ENCODE measurements at places on chromosomes 2 and 18.

DNA sequence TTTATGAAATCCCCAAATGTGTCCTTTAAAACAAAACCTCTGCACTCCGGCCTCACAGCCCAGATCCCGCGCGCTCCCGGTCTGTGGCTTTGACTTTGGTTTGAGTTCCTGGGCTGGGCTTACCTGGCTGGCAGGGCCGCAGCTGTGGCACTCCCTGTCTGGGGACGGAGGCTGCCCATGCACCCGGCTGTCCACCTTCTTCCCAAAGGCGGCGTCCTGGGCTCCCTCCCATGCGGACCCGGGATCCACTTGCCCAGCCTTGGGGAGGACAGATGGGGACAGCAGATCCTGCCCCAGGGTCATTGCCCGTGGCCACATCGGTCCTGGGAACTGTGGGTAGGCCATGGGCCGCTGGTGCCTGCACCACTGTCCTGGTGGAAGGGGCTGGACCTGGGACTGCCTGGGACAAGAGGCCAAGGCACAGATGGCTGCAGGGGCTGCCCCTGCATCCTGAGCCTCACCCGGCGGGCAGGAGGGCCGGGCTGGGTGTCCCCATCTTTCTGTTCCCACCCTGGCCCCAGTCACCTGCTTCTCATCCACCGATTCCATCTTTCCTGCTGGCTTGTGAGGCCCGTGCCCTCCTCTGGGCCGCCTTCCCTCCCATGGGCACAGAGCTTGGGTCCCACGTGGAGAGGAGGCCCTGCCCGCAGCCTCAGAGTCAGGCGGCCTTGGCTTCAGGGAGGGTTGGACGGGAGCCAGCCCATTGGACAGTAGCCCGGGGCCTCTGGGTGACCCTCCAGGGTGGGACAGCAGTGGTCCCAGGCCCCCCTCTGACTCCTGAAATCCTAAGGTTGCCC, 27.7 kb downstream of the NFATC1 start:
- DNase-seq: no peak

DNA sequence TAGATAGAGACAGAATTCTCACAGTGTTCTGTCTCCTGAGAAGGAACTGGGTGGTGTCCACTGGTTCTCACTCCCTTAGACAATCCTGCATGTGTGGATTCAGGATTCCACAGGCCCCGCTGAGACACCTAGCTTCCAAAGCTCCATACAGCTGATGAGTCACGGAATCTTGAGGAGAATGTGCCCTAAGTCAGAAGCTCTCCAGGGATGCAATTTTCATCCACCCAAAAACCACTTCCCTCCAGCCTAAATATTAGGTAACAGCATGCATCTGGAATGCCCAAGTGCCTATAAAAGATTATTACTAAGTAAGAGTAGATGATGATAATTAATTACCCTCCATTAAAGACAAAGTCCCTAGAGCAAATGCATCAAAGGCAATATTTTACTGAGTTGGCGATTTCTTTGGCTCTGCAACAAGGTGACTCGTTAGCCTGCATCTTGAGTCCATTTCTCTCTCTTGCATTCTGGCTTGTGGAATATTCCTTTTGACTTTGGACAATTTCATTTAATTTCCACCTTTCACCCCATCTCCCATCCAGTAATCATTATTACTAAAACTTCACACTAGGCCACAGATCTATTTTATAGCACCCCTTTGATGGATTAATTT, 475.1 kb downstream of the TNS1 start:
- no peak for DNase-seq

GRCh38 chr2:123502931-123503330, 522.2 kb upstream of the CNTNAP5 start:
- DNase-seq: no peak

DNA sequence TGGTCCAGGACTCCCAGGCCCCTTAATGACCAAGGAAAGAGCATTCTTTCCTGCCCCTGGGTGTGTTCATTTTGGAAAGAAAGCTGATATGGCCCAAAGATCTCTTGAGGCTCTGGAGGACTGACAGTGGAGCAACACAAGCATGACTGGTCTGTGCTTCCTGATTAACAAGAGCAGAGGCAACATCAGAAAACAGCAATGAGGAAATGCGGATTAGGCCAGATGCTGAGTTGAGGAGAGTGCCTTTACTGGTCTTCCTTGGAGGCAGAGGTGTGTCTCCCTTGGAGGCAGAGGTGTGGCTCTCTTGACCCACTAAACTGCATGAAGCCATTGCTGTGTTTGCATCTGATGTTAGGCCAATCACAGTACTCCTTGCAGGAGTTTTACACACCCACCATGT, 19.9 kb downstream of the IL36B start:
- DNase-seq: no peak

DNA sequence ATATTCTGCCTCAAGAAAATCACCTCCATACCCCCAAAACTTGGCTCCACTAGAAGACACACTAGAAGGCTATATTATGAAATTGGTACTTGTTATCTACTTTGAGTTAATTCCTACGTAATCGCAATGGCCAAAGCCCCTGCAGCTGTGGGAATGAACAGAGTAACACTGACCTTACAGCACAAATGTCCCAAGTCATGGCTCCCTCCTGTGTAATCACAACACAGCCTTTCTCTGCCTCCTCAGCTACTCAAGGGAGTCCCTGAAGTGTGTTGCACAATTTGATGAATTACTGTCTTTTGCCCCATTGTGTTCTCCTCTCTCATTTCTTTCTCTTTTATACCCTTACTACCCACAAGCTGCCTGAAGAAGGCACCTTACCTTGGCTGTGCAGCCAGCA, 375.2 kb downstream of the ARHGAP15 start:
- DNase-seq: no peak

DNA sequence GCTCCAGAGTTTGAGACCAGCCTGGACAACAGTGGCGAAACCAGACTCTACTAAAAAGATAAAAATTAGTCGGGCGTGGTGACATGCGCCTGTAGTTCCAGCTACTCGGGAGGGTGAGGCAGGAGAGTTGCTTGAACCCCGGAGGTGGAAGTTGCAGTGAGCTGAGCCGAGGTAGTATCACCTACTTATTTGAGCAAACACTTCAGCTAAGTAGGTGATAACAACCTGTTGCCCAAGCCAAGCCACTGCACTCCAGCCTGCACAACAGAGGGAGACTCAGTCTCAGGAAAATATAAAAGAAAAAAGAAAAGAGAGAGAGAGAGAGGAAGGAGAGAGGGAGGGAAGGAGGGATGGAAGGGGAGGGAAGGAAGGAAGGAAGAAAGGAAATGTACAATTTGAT, 21.3 kb downstream of the FER1L5 start:
- no peak for DNase-seq

GRCh38 chr2:16652296-16653082, 13.1 kb downstream of the CYRIA start:
- DNase-seq: no peak

GRCh38 chr18:3998698-3999333, 456.3 kb downstream of the DLGAP1 start:
- no peak for DNase-seq

DNA sequence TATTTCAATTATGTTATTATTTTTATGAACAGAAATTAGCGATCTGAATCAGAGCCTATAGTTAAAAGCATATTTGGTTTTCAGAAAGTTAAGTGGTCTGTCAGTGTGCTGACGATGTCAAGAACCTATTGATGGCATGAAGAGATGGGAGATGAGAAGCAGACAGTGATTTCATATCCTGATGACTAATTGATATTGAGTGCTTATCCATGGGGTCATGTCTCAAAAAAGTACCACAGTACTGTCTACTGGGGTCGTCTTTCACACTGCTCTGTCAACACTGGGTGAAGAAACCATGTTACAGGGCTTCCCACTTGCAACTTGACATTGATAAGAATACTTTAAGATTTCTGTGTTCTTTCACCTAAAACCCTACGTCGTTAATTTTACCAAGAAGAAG, 297.1 kb downstream of the AFF3 start:
- DNase-seq: no peak

DNA sequence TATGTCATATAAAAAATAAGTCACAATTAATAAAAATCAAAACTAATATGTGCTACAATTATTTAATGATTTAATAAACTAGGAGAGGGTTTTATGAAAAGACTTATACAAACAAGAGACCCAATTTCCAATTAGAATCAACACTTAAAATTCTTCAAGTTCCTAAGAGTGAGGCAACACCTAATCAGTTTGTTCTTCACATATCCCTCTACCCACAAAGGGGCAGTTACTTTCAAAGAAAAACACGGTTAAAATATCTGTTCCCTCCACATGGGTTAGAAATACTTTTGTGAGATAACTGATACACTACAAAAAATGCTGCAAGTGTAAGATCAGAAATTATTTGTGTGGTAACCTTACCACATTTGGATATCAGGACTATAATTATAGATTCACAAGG, 357.0 kb downstream of the ERBB4 start:
- no peak for DNase-seq

- DNase-seq: no peak
Observed at GRCh38 chr2:222433332-222434173, 9.2 kb downstream of the SGPP2 start.

DNA sequence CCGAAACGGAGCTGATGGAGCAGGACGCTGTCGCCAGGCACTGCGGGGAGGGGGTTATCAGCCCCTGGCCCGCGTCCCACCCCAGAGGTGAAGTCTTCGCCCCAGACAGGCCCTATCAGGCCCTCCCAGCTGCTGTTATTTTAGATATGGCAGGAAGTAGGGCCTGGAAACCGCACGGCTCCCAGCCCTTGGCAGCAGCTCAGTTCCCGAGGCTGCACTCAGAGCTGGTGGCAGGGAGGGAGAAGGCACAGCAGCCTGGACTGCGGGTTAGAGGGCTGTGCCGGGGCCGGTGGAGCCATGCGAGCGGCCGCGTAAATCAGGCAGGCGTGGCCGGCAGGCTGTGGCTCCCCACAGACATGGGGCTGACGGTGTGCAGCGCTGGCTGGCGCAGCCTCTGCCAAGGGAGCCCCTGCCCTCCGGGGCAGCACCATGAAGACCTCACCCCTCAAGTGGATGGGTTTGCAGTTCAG, 111.4 kb downstream of the NFATC1 start:
- no peak for DNase-seq

DNA sequence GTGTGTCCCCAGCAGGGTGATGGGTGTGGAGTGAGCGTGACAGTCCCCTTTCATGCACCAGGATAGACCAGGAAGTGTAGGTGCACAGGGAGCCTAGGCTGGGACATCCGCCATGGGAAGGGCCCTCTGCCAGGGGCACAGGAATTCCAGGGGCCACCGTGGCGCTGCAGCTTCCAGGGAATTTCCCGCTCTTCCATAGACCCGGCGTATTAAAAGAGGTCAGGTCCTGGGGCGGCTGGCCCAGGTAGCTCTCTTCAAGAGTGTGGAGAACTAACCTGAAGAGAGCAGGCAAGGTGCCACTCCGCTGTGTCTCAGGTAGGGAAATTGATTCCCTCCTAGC, 42.0 kb downstream of the ATP6V1C2 start:
- no peak for DNase-seq

DNA sequence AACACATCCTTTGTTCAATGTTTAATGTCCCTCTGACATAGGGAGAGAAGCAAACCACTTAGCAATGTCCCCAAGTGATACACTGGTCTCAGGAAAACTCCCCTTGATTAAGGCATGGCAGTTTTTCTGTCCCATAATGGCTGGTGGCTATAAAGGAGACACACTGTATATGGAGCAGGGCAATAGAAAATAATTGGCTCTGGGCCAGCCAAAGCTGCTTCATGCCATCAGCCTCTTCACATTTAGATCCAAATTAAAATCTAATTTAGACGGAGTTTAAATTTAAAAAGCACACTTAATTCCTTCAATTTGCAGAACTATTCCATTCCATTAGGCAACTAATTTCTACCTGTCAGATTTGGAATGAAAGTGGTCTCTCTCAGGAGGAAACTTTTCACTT, 638.1 kb downstream of the DSC3 start:
- DNase-seq: no peak

DNA sequence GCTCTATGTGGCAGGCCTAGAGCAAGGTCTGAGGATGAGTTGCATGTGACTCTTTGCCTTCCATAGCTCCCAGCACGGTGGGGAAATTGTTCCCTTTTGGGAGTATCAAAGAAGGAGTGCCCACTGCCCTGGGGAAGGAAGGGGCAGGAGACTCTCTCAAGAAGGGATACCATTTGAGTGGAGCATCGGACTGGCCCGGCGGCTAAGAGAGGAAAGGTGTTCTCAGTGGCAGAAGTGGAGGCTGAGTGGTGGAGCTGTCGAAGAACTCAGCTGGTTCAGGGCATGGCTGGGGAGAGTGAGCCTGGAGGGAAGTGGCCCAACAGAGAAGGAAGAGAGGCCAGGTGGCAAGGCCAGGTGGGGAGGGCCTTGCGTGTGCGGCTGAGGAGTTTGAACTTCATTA, 235.2 kb downstream of the DYSF start:
- no peak for DNase-seq

DNA sequence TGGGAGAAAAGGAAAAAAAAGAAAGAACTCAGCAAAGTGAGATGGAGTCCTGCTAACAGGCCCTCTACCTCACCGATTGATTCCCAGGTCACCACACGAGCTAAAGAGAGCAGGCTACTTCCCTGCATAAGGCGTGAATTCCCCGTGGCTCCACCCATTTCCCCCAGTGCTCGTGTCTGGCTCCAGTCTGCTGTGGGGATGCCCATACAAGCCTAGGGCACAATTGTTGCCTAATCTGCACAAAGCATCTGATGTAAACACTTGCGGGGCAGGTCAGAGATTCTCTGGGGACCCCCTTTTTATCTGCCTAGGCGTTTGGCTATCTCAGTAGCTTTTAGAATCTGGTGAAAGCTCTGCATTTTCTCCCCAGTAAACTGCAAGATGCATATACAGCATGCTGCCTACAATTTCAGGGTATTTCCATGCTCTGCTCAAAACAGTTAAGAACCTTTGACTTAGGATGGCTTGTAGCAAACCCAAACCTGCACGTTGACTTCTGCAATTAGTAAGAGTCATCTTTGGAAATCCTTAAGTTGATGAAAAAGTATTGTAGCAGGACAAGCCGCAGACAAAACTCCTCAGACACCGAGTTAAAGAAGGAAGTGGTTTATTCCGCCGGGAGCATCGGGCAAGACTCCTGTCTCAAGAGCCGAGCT, 34.8 kb downstream of the MYO3B start:
- no peak for DNase-seq

GRCh38 chr2:60552078-60552850, 1.2 kb downstream of the BCL11A start:
- no peak for DNase-seq

- DNase-seq: no peak
Observed at GRCh38 chr18:69365658-69366057, 35.0 kb upstream of the DOK6 start.

- no peak for DNase-seq
Observed at GRCh38 chr2:16272038-16272788, 331.9 kb downstream of the MYCN start.

DNA sequence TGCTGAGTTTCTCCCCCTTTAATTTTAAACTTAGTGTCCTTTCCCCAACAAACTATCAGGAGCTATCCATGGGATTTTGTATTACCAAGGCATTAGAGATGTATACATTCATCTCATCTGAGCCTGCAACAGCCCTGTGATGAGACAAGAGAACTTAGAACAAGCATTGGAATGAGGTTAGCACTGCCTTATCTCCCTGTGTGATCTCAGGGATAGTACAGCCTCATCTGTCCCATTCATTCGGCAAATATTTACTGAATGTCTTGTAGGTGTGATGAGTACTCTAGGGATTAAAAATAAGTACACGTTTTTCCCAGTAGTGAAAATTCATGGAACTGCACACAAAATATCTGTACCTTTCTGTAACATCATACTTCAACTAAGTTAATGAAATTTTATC, 45.6 kb downstream of the PAIP2B start:
- DNase-seq: no peak

GRCh38 chr18:2087877-2088673, 483.2 kb downstream of the METTL4 start:
- DNase-seq: no peak

Data from stimulated activated CD4-positive, alpha-beta T cell treated with anti-CD3 and anti-CD28 coated beads, Interleukin-12 subunit alpha, Interleukin-12 subunit beta, amount 100 ng/mL, for 48 hours (primary cell).